Stimulated activated CD4-positive, alpha-beta T cell treated with anti-CD3 and anti-CD28 coated beads, Interleukin-15, amount 100 ng/mL, for 1 hour (primary cell): ENCODE measurements at places on chromosomes 13 and 19.

DNA sequence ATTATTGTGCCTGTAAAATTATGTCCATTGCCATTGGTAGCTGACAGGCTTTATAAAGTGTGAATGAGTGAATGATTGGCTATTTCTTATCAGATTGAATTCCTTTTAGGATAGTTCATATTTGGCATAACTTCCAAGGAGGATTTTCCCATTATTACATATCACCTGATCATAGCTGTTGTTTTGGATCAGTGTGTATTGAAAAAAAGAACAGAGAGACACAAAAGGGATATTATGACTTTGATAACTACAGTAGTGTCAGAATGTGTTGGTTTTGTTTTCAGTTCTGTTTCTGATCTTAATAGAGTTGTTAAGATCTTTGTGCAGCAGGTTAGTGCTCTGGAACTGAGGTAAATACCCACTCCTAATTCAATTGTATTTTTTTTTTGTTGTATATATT is 103.8 kb downstream of the LRCH1 start:
- DNase-seq: no peak

DNA sequence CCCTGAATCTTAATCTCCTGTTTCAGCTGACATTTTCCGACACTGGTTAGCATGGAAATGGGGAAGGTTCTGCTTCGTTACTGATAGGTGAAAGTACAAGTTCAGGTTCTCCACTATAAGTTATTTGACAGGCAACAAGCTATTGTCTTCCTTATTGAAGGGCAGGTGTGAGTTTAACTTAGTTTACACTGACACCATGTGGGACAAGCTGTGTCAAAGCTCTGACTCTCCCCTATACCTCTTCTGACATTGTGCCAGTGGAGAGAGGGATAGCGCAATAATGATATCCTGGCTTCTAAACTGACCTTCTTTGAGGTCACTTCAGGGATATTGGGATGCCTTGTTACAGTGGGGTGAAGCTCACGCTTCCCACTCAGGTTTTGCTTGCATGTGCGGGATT is 587.0 kb upstream of the SLITRK5 start:
- DNase-seq: no peak

DNA sequence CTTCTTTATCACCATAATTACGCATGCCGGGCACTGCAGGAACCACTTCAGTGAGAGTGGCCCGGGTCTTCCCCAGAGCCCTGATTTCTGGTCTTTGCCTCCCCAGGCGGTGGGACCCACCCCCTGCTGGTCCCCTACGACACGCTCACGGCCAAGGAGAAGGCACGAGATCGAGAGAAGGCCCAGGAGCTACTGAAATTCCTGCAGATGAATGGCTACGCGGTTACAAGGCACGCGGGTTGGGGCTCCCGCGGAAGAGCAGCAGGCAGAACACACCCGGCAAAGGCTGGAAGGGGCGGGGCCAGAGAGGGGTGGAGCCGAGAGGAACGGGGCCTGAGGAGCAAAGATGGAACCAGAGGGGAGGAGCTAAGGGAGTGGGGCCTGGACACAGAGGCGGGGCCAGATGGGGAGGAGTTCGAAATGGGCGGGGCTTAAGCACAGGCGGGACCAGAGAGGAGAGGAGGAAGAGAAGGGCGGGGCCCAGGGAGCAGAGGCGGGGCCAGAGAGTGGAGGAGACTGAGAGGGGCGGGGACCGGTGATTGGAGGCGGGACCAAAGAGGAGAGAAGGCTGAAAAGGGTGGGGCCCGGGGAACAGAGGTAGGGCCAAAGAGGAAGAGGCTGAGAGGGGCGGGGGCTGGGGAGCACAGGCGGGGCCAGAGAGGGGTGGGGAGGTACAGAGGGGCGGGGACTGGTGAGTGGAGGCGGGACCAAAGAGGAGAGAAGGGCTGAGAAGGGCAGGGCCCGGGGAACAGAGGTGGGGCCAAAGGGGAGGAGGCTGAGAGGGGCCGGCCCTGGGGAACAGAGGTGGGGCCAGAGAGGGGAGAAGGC is 73.4 kb downstream of the RYR1 start:
- DNase-seq: peak; percentile 74

- DNase-seq: no peak
Observed at GRCh38 chr13:104823071-104823470, 1712.4 kb downstream of the EFNB2 start.
